ENCODE measurements at places on chromosomes 16 and 17.

DNA sequence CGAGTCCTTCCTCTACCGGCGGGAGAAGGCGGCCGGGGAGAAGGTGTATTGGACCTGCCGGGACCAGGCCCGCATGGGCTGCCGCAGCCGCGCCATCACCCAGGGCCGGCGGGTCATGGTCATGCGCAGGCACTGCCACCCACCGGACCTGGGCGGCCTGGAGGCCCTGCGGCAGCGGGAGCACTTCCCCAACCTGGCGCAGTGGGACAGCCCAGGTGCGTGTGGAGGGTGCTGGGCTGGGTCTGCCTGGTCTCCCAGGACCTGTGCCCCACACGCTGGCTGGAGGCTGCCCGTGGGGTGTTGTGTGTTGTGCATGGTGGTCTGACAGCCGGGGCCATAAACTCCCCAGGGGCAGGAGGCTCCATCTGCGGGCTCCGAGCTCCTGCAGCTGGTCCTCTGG lies 25.4 kb downstream of the FLYWCH1 start:
- no peak for DNase-seq

DNA sequence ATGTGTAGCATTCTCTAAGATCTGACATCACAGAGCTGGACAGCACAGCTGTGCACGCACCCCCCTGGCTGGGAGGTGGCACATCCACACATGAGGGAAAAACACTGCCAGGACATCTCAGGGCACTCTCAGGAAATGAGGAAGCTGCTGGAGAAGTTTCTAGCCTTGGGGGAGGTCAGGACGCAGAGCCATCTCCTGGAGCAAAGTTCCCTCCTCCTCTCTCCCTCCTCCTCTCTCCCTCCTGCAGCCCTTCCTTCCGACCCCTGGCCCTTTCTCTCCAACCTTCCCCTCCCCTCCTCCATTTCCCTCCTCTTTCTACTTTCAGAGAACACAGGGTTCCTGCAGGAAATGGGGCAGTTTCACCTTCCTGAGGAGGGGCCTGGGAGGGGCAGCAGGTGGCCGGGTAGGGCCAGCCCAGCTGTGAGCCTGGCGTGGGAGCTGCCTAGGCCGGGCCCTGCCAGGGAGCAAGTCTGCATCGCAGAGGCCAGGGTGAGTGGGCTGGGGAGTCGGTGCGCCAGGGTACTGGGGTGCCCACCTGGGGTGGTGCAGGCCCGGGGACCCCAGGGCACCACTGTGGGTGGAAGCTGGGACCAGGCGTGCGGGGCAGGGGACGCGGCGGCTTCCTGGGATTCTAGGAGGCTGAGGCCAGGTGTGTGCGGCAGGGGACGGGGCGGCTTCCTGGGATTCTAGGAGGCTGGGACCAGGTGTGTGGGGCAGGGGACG lies at the start of gene DPEP1:
TSS of gene DPEP1 (plus strand) at position 412 of the 723 bp plus-strand sequence. CDS start 16,769 bp downstream, outside the sequence.
- DNase-seq, result no peak

GRCh38 chr17:55634702-55635101 lies 88.0 kb downstream of the TMEM100 start:
- no peak for DNase-seq

DNA sequence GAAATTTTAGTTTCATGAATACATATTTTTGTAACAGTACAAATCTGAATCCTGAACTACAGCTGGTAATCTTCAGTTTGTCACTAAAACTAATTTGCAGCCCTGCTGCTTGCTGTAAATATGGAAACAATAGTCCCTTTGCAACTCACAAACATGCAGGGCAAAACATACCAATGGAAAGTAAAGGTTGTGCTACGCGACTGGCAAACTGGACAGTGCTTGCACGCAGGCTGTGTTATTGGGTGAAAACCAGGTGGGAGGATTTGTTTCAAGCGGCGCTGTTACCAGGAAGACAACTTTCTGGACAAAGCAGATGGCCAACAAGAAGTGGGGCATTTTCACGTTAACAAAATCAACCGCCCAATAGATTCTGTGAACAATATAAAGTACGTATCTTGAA lies 93.5 kb downstream of the CDYL2 start:
- no peak for DNase-seq

DNA sequence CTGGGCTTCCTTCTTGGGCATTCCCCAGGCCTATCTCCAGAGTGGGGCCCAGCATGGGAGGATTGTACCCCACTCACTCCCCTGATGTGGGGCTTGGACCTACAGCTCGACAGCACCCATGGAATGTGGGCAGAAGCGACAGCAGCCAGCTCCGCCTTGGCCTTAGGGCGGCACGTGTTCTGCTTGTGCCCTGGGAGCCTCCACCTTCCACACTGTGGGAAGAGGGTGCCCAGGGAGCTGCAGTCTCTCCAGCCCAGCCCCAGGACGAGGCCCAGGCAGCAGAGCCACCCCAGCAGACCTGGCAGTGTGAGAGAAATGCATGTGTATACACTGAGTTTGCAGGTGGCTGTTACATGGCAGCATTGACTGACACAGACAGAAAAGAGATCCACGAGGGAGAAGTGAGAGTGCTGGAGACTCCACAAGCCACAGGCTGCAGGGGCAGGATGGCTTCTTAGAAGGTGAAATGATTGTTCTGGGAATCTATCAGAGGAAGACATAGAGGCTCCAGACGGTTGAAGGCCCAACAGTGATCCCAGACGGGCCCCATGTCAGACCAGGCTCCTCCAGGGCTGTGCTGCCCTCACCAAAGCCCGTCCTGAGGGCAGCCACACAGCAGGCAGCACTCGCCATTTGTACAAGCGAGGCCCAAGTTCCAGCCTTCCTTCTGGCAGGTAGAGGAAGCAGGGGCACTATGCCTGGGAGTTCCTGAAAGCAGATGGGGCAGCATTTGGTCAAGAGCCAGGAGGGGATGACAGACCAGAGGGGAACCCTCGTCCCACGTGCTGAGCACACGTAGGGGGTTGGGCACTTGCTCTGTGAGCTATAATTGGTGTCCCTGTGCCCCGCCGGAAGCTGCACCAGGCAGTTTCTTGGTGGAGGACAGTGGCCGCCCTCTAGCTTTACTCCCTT lies 2.8 kb upstream of the DNASE1 start:
- no peak for DNase-seq

- no peak for DNase-seq
Observed at GRCh38 chr17:14320734-14321475, 20.0 kb downstream of the HS3ST3B1 start.

GRCh38 chr17:42313389-42313772 lies 25.1 kb downstream of the STAT5A start:
- DNase-seq, result no peak

DNA sequence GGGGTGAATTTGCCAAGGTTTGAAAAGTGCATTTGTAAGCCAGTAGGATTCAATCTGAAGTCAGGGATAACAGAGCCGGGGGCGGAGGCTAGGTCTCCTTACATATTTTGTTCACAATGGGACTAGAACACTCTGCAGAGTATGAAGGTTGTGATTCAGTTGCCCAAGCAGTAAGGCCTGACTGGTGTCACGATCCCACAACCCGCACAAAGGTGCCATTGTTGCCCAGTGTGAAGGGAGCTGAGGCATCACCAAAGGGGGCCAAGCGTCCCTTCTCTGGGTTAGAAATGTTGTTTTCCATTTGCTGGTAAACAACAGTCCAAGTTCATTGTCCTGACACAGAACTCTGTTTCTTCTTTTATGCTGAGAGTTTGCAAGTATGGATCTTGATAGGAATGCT lies 471.8 kb downstream of the MAF start:
- no peak for DNase-seq

- DNase-seq, result no peak
Observed at GRCh38 chr17:61452301-61453290, at the start of gene TBX4. Gene TBX4 (plus strand): TSS chr17:61452422. CDS start chr17:61456491, 4,069 bp downstream.

DNA sequence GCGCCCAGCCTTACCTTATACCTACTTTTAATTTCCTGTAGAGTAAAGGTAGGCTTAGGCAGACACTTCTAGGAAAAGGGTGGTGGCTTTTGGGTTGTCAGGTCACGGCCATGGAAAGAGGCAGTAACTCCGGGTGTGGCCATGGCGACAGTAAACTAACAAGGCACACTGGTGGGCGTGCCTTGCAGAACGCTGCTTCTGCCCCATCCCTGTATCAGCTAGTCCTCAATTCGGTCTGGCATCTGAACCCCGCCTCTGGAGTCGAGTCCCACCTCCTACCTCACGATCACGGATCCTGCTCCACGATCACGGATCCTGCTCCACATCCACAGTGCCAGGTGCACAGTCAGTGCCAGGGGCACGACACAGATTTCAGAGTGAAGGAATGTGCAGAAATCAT lies 5.6 kb downstream of the ADCY9 start:
- DNase-seq, result no peak

DNA sequence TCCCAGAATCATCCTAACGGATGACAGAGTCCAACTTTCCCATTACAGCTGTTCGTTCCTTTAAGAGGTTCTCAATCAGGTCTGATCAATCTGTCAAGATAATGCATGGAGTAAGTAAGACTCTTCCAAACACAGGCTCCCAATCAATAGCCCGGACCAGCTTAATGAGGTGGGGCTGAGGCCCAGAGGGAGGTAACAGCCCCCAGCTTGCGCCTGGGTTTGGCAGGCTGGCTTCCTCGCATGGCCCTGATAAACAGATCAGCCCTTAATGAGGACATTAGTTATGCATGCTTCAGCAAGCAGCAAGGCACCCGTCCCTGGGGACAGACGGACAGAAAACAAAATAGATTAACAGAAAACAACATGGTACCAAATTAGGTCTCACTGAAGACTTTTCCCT lies 145.7 kb downstream of the ZFHX3 start:
- no peak for DNase-seq

- DNase-seq, result peak; percentile 56
Observed at GRCh38 chr17:47315451-47316266, 8.1 kb upstream of the EFCAB13 start.

All from Panc1 (cell line).